ENCODE measurements at places on chromosomes 11 and 22.
A peak's percentile ranks its signal among the peaks of the same experiment; 100 is the strongest.

DNA sequence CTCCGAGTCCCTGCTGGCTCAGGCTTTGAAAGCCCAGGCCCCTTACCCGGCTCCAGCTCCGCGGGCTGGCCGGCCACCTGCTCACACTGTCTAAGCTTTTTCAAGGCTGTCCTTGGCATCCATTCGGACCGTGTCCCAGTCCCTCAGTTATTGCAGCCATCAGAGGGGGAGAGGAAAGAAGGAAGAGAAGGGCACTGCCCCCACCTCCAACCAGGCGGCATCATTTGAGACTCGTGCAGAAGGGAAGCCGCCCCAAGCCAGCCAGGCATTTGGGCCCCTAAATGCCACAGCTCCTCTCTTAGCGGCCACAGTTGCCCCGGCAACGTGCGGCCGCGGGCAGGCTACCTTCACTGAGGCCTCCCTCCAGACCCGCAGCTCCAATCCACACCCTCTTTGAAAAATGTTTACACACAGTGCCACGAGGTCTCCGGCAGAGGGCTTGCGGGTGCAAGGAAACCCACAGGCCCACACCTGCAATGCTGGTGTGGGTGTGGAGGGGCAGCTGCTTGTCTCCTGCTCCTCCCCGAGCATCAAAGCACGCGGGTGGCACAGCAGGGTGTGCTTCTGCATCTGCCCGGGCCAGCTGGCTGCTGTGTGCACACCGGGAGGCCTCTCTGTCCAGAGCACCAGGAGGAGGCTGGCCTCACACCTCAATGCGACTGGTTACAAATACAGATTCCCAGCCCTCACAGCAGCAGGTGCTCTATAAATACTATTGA is 124.4 kb downstream of the CTTN start:
- DNase-seq: no peak

DNA sequence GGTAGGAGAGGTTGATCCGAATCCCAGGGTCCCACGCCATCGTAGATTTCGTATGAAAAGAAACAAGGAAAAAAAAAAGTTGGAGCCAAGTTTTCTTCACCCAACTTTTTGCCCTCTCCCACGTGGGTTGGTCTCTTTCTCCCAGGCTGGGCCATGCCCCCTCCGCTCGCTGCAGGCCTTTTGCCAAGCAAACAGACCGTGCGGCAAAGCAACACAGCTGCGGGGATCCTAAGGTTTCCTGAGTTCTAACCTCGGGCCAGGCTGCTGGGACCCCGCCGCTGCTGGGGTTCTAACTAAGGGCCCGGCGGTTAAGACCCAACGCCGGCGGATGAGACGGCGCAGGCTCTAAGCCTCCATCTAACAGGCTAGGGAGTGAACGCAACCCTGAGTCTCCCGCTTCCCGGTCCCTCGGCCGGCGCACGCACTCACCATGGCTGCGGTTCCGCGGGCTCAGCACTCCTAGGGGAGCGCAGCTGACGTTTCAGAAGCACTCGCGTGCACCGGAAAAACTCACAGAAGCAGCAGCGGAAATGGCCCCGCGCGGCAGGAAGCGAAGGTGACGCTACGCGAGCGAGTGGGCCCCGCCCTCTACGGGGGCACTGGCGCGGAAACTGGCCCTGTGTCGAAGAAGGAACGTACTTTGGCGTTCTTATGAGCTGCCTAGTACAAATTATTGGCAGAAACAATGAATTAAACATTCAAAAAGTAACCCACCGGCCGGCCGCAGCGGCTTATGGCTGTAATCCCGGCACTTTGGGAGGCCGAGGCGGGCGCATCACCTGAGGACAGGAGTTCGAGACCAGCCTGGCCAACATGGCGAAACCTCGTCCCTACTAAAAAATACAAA is at the start of gene SNU13:
Gene SNU13 (minus strand): TSS at position 503 of the 847 bp plus-strand sequence. CDS start 71 bp downstream, at position 432.
- DNase-seq: peak; percentile 95

- no peak for DNase-seq
Measured at GRCh38 chr22:38645430-38645829, 10.8 kb downstream of the FAM227A start.

GRCh38 chr22:23200898-23201297 is 20.6 kb downstream of the BCR start:
- DNase-seq: no peak

- DNase-seq: no peak
Measured at GRCh38 chr22:24827296-24827695, 21.3 kb downstream of the SGSM1 start.

DNA sequence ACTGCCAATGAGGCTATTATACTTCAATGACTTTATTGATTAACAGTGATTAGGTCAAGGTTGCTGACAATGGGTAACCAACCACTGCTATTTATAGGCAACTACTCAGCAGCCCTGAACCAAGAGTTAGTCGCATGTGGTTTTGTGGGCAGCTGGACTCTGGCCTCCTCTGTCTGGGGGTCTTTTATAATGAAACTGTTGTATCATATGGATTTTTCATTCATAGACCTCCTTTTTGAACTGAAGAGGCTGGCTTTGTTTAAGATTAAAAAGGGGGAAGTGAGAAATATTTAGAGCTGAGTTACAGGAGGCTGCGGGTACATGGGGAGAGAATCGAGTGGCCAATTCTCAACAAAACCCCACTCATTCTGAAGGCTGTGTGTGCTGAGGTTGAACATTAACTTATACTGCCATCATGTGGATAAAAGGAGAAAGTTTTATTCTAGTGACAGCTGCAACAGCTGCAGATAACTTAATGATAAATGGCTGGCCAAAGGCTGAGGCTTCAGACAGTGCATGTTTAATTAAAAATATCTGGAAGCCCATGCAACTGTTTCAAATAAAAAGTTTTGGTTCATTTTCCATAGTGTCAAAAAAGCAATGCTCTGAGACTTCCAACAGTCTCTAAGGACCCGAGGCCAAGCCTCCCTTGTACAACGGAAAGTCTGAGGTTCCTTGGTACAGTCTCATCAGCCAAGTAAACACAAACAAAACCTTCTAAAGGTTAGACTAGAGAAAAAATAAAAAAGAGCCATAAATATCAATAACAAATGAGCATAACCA is 682.6 kb downstream of the KCNA4 start:
- peak; percentile 28 for DNase-seq

DNA sequence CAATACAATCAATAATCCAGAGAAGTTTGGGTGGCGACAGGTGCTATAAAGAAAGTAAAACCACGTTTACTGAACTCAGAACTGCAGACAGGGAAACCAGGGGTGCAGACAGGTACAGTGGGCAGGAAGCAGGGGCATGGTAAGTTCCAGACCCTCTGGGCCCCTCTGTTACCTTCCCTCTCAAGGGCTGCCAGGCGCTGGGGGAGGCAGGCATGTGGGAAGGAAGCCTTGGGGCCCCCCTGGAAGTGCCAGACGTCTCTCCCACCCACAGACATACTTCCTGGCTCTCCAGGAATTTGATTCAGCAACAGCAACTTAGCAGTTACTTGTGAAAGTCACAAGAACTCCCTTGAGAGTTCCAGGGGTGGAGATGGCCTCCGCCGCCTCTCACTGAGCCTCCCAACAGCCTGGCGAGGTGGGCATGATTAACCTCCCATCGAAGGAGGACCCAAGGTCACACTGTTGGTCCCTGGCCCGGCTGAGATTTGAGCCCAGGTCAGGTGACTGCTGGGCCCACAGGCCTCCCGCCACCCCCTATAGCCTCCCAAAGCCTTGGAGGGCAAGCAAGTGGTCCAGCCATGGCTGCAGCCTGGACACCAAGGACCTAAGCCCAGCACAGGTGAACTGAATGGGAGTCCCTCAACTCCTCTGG is 14.1 kb upstream of the TSKU start:
- no peak for DNase-seq

GRCh38 chr22:36086170-36086490 is 57.5 kb upstream of the RBFOX2 start:
- DNase-seq: no peak

DNA sequence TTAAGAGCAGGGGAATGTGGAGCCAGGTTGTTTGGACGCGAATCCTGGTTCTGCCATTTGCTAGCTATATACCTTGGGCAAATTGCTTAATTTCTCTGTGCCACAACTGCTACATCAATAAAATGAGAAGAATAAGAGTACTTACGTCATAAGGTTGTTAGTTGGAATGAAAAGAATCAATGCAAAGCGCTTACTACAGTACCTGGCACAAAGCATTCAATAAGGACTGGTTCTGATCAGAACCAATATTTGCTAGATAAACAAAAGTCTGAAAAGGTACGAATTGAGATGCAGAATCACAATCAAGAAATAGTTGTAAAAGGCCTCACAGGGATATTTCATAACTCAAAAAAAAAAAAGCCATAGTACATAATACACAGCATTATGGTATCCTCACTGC is 11.2 kb downstream of the AMBRA1 start:
- no peak for DNase-seq

GRCh38 chr11:8100605-8101004 is 19.6 kb downstream of the TUB start:
- DNase-seq: no peak

GRCh38 chr11:57244911-57245310 is 7.9 kb upstream of the APLNR start:
- DNase-seq: no peak

- DNase-seq: no peak
Measured at GRCh38 chr11:109884501-109884900, 208.7 kb upstream of the ZC3H12C start.

DNA sequence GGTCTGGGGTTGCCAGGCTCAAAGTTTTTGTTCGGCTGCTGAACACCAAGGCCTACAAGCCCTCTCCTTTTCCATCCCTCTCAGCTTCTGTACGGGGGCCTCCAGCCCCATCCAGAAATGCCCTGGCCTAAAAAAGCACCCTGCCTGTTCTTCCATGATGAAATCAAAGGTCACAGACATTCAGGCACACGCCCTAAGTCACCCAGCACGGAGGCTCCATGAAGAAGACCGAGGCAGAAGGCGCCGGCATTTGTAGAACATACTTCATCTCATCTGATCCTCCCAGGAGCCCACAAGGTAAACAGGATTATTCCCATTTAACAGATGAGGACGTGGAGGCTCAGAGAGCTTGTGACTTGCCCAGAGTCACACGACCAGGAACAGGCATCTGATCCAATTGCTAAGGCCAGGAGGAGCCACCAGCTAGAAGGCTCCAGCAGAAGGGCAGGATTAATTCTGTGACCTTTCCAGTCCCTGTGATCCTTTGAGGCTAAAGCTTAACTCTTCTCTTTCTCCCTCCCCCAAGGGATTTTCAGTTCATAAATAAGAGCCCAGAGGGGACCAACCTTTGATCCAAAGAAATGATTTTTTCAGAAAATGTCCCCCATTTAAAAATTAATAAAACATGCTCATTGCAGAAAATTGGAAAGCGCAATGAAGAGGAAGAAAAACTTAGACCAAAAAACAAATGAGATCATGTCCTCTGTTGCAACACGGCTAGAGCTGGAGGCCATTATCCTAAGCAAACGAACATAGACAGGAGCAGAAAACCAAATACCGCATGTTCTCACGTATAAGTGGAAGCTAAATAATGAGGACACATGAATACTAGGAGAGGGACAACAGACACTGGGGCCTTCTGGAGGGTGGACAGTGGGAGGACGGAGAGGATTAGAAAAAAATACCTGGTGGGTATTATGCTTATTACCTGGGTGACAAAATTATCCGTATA is 38.7 kb downstream of the CYTH4 start:
- DNase-seq: no peak

DNA sequence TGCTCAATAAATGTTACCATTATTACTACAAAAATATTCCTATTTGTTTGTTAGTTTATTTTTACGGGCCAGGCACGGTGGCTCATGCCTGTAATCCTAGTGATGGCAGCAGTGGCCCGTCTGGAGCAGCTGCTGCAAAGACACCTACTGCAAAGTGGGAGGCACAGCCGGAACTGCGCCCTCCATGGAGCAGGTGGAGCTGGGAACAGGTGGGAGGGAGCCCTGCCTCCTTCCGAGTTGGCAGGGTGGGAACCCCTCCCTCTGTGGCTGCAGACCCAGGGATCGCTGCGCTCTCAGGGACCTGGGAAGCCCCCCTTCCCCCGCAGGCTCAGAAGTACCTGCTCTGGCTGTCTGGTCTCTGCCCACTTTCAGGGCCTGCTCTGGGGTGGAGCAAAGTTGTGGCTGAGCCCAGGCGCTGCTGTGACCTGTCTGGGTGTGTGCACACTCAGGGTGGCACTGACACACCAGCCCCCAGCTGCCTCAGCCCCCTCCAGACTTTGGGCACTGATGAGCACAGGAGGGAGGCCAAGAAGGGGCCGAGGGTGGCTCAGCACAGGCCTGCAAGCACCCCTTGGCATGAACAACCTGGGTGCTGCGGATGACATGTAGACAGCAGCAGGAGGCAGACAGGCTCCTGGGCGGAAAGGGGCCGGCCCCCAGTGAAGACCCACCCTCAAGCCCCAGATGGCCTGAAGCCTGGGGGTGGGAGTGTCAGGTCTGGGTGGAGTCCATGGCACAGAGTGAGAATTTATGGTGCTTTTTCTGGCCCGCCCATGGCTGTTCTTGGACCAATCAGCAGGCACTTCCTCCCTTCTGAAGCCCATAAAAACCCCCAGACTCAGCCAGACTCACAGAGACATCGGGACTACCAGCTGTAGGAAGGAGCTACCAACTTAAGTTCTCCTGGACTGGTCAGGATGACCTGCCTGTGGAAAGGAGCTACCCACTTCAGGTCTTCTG is 103.7 kb upstream of the CLMP start:
- no peak for DNase-seq

- no peak for DNase-seq
Measured at GRCh38 chr11:113161711-113162591, 152.4 kb upstream of the TTC12 start.

- no peak for DNase-seq
Measured at GRCh38 chr11:68682531-68682961, 1.8 kb upstream of the GAL start.

DNA sequence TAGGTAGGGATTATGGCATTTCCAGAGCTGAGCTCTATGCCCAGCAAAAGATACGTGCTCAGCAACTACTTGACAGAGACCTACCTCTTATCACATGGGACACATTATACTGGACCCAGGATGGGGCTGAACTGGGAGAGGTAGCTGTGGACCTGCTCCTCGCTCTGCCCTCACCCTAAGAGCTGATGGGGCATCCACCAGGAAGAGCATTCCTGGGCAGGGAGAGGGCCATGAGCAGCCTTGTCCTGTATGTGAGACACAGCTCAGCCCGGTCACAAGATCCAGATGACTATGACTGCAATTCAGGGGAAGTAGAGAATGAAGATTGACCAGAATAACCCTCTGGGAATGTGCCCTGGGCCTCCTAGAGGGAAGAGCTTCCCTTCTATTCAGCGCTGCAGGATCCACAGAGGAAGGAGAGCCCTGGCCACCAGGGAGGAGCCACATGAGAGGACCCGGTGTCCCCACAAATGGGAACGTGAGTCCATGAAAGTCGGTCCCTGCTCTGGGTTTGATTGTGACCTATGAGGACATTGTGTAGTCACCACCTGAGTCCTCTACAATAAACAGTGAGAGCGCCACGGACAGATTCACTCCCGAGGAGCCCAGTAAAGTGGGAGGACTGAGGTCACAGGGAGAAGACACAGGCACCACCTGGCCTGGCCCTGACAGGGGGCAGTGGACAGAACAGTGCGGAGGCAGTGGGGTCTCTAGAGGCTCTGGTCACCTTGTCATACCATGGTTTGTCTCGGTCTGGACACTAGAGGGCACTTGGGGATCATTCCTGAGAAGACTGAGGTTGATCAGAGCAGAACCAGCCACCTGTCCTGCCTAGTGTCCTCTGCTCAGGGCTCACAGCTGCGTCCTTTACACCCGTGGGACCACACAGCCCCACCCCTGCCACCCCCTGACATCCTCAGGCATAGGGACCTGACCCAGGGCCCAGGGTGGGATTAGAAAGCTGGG is 99.5 kb downstream of the ZNF280B start:
- peak; percentile 77 for DNase-seq

Measured in GM10248 (cell line).